Activated CD8-positive, alpha-beta memory T cell treated with anti-CD3 and anti-CD28 coated beads for 4 hours (primary cell): ENCODE measurements at places on chromosomes 5 and 9.

DNA sequence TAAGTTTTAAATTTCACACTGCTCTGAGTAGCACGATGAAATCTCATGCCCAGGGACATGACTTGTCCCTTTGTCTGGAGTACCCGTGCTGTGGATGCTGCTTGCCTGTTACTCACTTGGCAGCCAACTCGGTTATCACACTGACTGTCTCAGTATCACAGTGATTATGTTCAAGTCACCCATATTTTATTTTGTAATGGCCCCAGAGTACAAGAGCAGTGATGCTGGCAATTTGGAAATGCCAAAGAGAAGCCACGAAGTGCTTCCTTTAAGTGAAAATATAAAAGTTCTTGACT lies 22.8 kb upstream of the SCGB3A2 start:
- no peak for DNase-seq

GRCh38 chr5:154487541-154487940 lies 9.5 kb upstream of the HAND1 start:
- DNase-seq: no peak

DNA sequence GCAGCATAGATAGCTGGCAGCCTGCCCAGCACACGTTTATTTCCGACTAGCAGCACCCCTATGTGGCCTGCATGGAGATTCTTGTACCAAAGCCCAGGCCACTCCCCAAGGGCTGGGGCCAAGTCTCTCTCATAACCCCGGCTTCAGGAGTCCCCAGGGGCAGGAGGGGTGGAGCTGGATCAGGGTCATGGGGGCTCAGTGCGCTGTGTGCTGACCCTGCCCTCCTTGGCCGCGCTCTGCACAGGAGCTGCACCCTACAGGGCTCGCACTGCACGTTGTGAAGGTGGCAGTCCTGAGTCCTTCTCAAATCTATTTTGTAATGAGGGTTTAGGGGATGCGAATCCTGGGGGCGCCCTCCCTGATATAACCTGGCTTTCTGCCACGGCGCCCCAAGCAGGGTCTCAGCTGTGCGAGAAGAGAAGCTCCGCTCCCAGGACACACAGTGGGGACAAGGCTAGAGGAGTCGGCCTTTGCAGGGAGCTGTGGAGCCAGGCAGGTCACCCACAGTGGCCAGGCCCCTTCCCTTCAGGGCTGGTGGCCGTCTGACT lies 28.6 kb downstream of the NKD2 start:
- DNase-seq: no peak

DNA sequence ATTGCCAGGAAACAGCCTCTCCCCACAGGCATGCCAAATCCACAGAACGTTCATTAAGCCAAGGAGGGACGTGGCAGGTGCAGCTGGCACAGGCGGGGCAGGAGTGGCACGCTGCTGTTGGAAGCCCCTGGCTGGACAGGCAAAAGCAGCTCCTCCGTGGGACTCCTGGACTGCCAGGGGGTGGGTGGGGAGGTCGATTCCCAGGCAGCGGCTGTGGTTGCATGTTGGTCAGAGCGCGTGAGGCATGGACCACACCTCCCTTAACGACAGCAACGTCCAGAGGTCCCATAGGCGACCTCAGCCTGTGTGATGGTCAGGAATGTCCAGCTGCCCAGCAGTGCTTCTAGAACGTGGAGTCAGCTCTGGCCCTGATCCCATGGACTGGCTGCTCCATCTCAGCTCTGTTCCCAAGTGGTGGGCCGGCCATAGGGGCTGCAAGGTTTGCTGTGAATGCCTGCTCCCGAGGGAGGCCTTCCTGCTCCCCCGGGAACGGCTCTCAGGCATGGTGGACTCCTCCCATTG lies 6.9 kb downstream of the SLC6A19 start:
- DNase-seq: no peak
